ENCODE measurements at places on chromosomes 3 and 15.
A peak's percentile ranks its signal among the peaks of the same experiment; 100 is the strongest.

GRCh38 chr3:4493941-4494894 lies 1.1 kb downstream of the ITPR1 start:
- DNase-seq = no peak

DNA sequence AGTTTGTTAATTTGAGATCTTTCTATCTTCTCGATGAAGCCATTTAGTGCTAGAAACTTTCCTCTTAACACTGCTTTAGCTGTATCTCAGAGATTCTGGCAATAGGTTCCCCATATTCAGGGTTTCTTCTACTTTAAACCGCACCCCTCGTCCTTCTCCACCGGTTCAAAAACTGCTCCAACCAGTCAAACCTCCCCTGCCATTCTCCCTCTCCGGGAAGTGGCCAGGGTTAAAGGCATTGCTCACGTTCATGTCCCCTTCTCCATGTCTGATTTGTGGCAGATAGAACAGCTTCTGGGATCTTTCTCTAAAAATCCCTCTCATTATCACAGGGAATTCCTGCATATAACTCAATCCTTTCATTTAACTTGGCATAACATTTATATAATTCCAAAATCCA lies 14.4 kb downstream of the ALDH1L1 start:
- no peak for DNase-seq

DNA sequence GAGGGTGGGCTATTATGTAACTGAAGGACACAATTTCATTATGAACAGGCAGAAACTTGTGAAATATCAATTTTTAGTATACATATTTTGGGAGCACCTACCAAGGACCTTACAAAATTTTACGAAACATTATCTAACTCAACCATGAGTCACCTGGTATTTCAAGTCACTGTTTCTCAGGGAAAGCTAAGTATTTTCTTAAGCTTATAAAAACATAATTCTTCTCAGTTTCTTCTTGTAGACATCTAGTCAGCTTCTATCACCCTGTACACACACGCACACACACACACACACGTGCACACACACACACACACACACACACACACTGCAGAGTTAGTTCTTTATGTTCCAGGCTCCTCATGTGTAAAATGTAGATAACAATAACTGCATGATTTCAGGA lies 658.3 kb downstream of the TUSC7 start:
- no peak for DNase-seq

- DNase-seq = no peak
These were observed 105.0 kb downstream of the SSR3 start for GRCh38 chr3:156449710-156450574.

DNA sequence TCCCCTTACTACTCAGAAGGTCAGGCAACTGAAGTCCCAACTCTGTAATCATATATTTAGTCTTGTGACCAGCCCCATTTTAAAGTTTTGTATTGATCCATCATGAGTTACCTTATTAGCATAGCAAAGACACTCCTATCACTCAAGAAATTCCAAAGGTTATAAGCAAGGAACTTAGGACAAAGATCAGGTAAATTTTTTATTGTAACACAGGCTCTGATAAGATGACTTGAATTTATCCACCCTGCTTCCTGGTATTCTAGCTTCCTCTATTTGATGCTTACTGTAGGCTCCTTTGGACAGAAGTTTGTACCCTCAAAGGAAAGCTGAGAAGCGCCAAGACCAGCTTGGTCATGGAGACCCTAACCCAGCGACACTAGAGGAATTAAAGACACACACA lies 8.2 kb upstream of the NDN start:
- DNase-seq = no peak

DNA sequence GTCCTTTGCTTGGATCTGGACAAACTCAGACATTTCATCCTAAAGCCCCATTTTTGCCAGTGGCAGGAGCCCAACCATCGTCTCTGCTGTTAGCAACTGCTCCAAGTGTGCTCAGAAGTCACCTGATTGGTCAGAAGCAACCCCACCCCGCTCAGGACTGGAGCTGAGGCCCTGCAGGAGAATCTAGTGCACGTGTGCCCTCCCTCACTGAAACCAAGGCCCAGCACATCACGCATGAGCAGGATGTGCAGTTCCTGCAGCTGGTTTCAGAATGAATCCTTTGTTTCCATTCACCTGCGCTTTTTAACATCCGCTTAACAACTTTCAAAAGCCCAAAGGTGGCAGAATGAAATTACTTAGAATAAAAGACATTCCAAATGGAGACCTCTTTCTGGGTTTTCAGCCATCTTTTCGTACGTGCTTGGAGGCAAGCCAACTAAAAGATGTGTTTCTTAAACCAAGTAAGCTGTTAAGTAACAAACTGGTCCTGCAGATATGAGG lies 81.2 kb downstream of the SRGAP3 start:
- DNase-seq = no peak

DNA sequence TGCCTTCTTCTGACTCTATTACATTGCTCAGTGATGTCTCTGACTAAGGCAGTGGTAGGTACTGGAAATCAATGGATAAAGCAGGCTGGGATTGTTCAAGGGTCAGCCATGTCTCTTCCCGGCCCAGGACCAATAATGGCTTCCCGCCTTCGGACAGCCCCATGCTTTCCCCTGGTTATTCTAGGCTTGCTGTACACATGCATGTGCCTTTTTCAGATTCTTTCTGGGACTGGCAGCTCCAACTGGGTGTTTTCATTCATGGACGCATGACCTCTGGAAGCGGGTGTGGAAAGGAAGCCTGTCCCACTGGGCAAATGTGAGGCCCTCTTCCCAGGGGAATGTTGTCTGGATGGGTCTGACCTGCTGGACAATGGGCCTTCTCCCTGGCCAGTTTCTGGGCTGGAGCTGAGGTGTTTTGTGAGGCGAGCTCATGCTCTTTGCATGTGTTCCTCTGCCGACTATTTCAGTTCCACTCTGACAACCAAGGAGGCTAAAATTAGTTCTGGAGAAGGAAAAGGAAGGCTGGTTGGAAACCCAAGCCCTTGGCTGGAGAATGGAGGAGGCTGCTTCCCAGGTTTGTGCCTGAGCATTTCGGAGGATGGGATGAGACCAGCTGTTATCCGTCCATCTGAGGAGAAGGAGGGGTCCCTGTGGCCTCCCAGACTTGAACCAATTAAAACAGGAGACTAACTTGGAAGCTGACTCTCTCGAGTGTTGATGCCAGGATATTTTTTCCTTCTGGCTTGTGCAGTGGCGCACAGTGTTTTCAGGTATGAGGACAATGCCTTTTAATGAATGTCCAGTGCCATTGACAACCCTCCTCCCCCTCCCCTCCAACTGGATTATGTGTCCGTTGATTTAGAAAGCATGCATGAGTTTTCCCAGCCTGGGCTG lies 6.9 kb downstream of the ACVR2B start:
- no peak for DNase-seq

- no peak for DNase-seq
These were observed 542.7 kb upstream of the ADAMTS9 start for GRCh38 chr3:65230261-65231139.

- DNase-seq = no peak
These were observed 111.2 kb downstream of the LSM3 start for GRCh38 chr3:14289590-14290461.

DNA sequence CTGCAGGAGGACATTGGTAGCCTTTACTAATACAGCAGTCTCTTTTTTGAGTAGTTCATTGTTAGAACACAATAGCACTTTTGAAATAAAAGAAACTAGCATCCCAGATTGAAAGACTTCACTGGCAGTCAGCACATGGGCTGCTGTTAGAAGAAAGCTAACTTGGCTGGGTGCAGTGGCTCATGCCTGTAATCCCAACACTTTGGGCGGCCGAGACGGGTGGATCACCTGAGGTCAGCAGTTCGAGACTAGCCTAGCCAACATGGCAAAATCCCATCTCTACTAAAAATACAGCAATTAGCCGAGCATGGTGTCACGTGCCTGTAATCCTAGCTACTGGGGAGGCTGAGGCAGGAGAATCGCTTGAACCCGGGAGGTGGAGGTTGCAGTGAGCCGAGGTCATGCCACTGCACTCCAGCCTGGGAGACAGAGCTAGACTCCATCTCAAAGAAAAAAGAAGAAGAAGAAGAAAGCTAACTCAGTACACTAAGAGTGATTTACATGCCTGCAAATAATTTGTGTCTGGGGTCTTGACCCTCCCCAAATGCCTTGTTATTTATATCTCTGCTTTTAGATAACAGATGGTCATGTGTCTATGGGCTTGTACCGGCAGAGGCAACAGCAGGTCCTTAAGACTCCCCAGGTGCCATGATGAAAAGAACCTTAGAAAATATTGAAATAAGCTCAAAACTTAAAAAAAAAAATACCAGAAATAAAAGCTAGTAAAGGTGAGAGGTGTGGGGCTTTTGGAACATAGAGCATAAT lies 9.7 kb downstream of the TPM1 start:
- no peak for DNase-seq

GRCh38 chr15:37252530-37252929 lies 152.2 kb upstream of the MEIS2 start:
- no peak for DNase-seq

DNA sequence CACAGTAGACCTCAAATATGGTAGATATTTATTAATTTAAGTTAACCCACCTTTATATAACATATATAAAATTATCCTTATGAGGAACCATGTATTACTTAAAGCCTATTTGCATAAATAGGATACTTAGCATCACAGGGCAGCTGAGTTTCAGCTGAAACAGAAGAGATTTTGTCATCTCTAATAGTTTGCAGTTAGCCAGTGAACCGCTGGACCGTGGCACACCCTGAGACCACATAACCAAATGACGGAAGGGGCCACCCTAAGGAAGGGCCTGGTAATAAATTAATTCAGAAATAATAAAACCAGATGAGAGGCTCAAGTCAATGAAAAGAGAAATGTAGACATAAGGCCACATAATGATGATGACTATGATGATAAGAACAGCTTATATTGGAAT lies 107.7 kb downstream of the MYO5A start:
- DNase-seq = no peak

DNA sequence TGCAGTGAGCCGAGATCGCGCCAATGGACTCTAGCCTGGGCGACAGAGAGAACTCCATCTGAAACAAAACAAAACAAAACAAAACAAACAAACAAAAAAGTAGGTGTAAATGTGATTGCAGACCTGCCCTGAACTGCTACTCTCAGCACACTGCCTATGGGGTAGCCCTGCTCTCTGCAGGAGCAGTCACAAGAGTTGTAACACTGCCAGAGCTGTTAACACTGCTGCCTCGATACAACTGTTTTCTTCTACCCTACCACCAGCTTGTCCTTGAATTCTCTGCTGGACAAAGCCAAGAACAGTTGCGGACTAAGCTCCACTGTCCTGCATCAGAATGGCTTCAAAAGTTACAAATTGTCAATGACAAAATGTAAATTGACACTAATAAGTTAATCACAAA lies 89.3 kb downstream of the ALCAM start:
- DNase-seq = no peak

DNA sequence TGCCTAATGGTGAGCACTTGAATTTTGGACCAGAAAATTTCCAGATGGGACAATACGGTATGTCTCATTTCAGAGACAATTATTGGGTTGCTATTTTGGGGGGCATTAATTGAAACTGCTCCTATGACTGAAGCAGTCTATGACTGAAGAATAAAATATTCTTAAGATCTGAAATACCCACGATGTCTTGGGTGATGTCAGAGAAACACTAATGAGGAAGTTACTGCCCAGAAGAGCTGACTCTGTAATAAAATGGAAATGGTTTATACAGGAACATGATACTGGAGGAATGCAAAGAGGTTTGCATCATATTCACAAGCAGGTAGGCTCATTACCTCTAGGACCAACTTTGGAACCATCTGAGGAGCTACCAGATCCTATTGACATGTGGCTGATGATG lies 68.7 kb downstream of the IL12A start:
- no peak for DNase-seq

DNA sequence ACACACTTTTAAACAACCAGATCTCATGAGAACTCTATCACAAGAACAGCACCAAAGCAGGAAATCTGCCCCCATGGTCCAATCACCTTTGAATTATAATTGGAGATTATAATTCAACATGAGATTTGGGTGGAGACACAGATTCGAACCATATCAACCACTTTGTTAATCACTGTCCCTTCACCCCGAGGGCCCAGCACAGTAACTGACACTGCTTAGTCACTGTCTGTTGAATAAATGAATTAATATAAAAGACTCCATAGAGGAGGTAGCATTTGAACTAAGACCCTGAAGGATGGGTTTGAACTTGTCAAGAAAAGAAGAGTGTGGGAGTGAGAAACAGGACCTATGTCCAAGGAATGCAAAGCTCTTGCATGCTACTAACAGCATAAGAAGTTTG lies 276.4 kb downstream of the SHOX2 start:
- DNase-seq = no peak

- no peak for DNase-seq
These were observed 21.2 kb downstream of the ADAMTS7 start for GRCh38 chr15:78790027-78790426.

- no peak for DNase-seq
These were observed 114.6 kb downstream of the SHQ1 start for GRCh38 chr3:72733676-72734075.

- DNase-seq = no peak
These were observed 11.4 kb downstream of the SEMA3G start for GRCh38 chr3:52433328-52433995.

DNA sequence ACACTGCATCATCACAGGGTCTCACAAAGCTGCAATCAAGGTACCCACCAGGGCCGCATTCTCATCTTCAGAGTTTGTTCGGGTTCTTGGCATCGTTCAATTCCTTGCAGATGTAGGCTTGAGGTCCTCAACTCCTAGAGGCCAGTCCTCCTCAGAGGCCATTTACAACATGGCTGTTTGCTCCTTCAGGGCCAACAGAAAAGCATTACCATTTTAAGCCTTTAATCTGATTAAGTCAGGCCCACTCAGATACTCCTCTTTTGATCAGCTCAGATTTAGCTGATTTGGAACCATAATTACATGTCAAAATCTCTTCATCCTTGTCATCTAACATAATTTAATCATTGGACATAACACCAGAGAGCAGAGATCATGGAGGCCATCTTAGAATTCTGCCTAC lies 55.4 kb downstream of the BFSP2 start:
- DNase-seq = no peak

- peak; percentile 9 for DNase-seq
These were observed 855 bp upstream of the ABHD5 start for GRCh38 chr3:43689766-43690399.

DNA sequence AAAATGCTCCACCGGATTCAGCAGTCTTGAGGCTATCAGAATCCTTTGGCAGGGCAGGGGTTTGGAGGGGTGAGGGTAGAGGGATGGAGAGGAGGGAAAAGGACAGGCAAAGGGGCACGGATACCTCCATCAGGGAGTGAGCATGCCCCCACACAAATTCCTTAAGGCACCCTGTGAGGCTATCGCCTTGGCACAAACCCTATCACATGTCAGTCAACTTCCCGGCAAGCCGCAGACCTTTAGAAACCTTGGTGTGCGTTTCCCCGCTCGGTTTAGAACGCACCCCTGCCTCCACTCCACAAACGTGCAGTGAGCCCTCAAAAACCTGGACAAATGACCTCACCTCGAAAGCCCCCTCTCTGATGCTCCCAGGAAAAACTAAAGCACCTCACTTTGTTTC lies 422 bp upstream of the SETMAR start:
- DNase-seq = no peak

- DNase-seq = peak; percentile 74
These were observed 30.0 kb downstream of the STARD5 start for GRCh38 chr15:81293728-81294515.

- DNase-seq = no peak
These were observed 32.6 kb downstream of the BBX start for GRCh38 chr3:107555359-107555758.

- no peak for DNase-seq
These were observed 153.6 kb upstream of the BHLHE40 start for GRCh38 chr3:4825436-4826236.
